ENCODE measurements at places on chromosomes 13 and 19.

DNA sequence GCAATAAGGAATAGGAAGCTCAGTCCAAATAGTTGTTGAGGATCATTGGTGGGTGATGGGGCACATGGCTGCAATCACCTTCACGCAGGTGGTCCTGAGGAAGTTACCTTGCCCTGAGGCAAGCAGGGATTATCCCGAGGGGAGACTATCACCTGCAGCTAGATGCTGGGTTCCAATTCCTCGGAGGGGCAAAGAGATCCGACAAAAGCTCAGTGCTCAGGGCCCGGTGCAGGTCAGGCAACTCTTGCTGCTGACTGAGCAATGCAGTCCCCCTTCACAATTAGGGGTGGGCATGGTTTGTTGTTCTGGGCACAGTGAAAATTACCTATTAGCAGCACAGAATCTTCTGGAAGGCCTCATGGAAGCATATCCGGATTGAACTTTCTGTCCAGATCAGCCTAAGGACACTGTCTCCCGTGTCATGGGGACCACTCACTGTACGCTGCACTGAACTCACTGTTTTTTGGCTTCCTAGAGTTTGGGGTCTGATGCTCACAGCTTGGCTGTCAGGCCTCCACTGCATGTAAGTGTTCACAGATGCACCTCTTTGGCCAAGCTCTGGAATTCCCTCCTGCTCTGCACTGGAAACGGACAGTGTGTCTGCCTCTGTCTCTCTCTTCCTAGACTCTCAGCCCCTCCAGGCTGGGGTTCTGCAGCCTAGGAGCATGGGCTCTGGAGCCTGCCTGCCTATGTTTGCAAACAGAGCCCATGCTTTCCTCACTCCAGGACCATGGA is 372.7 kb downstream of the ZNF536 start:
- peak; percentile 7 for DNase-seq

DNA sequence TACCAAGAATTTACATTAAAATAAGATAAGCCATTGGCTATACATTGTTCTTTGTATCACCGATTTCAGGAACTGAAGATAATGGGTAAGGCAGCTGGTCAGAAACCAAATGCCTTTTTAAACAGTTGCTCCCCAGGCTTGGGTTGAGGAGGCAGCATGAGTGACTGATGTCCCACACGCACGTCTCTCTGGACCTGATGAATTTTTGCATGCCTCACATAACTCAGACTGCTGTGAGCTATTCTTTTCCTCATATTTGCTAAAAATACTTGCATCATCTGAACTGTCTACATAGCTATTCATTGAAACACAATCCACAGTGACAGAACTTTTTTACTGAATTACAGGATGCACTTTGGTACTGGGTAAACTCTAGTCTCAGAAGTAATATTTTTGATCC is 123.6 kb upstream of the MAB21L1 start:
- no peak for DNase-seq

GRCh38 chr19:44643605-44644401 is at the start of gene PVR:
Gene PVR, plus strand, starts transcription at chr19:44643910. Its CDS starts 187 bp downstream, at chr19:44644097.
- peak; percentile 75 for DNase-seq

- DNase-seq = peak; percentile 75
Observed at GRCh38 chr13:46295491-46296114, 83.9 kb downstream of the LRRC63 start.

DNA sequence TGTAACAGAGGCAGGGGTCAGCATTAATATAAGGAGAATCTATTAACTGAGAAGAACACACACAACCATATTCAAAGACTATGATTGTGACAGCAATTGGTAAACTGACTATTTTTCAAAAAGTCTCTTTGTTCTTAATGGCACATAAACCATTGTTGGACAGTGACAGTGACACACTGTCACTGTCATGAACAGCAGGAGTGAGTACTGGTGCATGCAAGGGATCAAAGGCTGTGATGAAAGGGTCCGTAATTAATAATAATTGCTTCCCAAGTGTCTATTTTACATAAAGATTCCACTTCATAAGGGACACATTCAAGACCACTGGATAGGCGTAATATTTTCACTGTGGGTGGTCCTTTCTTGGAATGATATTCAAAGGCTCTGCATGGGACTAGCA is 50.7 kb downstream of the LHFPL6 start:
- DNase-seq = no peak

- DNase-seq = no peak
Observed at GRCh38 chr19:34241513-34242337, 12.6 kb upstream of the GARRE1 start.

- DNase-seq = no peak
Observed at GRCh38 chr19:32364040-32364439, 18.6 kb downstream of the ZNF507 start.

DNA sequence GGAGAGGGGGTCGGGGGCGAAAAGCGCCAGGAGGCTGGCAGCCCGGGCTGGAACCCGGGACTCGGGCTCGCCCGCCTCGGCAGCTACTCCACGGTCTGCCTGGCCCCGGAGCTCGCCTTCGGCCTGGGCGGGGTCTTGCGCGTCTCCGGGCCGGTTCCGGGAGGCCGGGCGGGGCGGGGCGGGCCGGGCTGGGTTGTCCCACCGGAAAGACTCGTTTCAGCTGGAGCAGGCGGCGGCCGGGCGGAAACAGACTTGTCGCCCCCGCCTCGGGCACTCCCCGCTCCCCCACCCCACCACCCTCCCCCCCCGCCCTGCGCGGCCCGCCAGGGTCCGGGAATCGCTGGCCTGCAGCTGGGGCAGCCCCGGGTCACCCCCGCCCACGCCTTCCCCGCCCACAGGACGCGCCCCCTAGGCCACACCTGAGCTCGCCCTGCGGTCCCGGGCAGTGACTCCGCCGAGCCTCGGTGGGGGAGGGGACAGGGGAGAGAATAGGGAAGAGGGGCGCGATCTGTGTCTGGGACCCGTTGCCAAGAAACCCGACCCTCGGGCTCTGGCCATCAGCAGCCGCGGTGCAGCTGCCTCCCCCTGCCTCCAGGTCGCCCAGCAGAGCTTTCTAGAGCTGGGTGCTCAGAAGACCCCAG is 109.4 kb downstream of the KCTD15 start:
- DNase-seq = no peak

Data from activated CD8-positive, alpha-beta memory T cell treated with anti-CD3 and anti-CD28 coated beads for 24 hours (primary cell).